Posterior vena cava (tissue), 2 donors: ENCODE measurements at places on chromosomes 16 and 17. TPM values are rescaled to one million over a fixed set of nuclear protein-coding genes. Genes with fewer than 3 reads are reported as not detected.

The DNAH3 gene
- not detected for total RNA-seq

The IRX5 gene
- 1.1 TPM for total RNA-seq

The ASPHD1 gene
- 0.51 TPM for total RNA-seq

The TMC6 gene
- total RNA-seq: 35.6 TPM

The SPATA2L gene
- total RNA-seq: 7.9 TPM

The TAT gene
- total RNA-seq: not detected

The CD68 gene
- 111 TPM for total RNA-seq

The POLR3K gene
- 7.4 TPM for total RNA-seq

The GRAPL gene
- total RNA-seq: 5.0 TPM

The NSMCE1 gene
- total RNA-seq: 45.3 TPM

The SOST gene
- not detected for total RNA-seq

The KRT27 gene
- total RNA-seq: not detected

The ROGDI gene
- total RNA-seq: 12.9 TPM

The XYLT2 gene
- 21.9 TPM for total RNA-seq

The TBC1D3E gene
- total RNA-seq: not detected

The ATP2C2 gene
- 0.10 TPM for total RNA-seq

The TOX3 gene
- total RNA-seq: not detected

The GNG13 gene
- not detected for total RNA-seq

The GSPT1 gene
- total RNA-seq: 77.2 TPM

The USB1 gene
- total RNA-seq: 34.1 TPM

The CTF1 gene
- total RNA-seq: 5.0 TPM
